T-helper 2 cell (primary cell): ENCODE measurements at places on chromosomes 5 and 9.

GRCh38 chr9:83533296-83533695 lies 4.9 kb downstream of the FRMD3 start:
- no peak for DNase-seq

DNA sequence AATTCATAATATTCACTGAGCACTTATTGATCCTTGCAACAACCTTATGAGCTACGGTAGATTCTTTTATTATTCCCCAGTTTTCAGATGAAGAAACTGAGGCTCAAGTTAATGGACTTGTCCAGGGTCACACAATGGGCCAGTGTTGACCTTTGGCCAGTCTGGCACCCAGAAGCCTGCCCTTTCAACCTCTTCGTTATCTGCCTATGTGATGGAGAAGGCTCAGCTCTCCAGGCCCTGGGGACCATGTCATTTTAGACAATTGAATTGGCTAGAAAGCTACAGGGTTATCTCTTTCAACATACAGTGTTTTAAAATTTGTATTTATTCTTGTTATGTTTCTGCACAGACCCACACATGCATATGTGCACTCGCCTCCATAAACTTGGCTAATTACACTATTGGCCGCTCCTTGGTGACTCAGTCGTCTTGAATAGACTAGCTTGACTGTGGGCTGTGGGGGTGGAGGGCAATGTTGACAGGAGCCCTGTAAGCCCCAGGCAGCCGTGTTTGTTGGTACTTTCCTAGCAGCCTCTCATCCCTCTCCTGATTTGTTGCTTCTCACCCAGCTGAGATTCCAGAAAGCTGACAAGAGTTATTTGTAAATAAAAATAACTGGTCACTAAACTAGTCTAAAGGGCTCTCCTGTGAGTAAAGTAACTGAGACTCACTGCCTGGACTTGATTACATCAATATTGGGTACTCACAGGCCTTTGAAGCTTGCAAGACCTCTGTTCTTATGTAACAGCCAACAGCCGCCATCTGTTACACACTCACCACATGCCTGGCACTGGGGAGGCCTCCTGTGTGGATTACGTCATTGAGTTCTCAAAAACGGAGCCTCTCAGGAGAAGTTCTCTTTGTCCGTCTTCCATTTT lies 8.5 kb upstream of the ANGPTL2 start:
- no peak for DNase-seq

- no peak for DNase-seq
Measured at GRCh38 chr9:89388084-89388867, 70.0 kb downstream of the SECISBP2 start.

DNA sequence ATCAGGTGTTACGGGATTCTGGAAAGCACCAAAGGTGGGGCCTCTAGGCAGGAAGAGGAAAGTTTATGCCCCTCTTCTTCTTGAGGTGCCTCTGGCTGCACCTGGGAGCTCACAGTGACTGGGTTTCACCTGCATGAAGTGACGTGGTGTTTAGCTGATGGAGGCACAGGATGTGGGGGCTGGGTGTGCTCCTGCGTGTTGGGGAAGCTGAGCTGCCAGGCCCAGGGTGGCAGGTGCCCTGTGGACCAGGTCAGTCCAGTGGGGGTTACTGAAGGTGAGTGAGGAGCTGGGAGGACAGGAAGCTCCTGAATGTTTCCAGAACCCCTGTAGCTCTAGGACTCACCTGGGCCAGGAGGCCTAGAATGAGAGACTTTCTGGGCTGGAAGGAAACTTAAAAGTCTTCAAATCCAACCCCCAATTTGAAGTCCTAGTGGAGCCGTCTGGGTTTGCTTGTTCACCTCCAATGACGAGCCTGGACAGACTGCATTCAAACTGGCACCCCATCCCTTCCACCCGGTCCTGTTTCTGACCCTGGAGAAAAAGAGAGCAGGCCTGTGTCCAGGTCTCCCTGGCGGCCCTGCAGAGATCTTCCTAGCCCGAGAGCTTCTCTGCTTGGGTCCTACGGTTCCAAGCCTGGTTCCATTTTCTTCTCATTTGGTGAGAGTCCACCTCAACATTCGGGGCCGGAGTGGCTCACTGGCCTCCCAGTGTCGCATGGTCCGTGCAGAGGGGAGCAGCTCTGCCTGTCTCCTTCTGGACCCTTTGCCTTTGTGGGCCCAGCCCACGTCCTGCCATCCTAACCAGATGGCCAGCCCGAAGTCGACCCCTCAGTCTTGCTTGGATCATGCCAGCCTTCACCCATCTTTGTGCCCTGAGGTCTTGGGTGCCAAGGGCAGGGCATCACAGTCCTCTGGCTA lies 22.3 kb downstream of the TRAF1 start:
- DNase-seq, result no peak

- DNase-seq, result no peak
Measured at GRCh38 chr5:65837139-65837538, 89.2 kb upstream of the ERBIN start.

DNA sequence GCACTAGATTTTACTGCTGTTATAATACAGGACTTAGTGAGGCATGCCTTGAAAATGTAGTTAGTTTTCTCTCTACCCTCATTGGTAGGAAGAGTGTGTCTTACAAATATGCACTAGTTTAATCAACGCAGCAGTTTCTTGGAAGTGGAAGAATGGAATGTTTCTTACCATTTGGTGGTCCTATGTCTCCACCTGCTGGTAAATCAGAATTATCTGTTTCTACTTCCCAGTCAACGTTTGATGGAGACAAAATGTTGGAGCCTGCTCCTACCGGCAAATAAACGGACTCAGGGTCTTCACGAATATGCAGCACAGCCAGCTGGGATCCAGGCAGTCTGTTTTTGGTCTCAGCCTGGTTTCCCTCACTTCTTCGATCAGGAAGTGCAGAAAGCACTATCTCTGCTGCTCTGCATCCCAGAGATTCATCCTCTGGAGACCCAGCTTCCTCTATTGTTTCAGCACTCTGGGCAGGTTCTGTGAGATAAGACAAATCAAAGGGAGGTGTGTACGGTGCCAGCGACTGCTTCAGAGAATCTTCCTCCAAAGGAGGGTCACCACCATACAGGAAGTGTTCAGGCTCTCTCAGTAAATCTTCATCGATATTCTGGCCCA lies 59.5 kb upstream of the PCA3 start:
- no peak for DNase-seq

DNA sequence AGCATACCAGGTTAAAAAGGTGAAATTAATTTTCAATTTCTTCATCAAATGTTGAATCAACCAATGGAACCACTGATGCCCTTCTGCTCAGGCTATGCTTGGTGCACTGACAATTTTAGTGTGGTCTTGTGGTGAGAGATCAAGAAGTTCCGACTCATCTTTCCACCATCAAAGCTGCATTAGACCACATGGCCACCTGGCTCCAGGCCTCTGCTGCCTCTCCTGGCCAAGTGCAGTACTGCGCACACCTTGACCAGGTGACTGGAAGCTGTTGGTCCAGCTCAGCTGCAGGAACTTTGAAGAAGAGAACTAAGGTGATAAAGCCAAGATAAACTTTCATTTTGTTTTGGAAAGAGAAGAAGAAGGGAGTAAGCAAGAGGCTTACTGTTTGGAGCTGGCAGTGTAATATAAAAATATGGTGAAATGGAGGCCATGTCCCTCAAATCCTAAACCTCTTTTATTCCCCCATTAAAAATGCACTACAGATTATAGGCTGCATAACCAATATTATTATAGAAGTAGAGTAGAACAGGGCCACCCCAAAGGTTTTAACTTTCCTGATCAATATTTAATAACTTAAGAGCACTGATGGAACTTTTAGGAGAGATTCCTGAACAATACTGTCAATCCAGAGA lies 315.5 kb upstream of the C9orf72 start:
- DNase-seq, result peak; percentile 10

GRCh38 chr5:143634689-143635088 lies 177.3 kb upstream of the HMHB1 start:
- DNase-seq, result no peak

GRCh38 chr9:28249424-28249823 lies 676.1 kb upstream of the C9orf72 start:
- DNase-seq, result no peak

GRCh38 chr9:99128133-99128406 lies 23.2 kb downstream of the TGFBR1 start:
- DNase-seq, result no peak

- DNase-seq, result no peak
Measured at GRCh38 chr5:168765551-168766425, 186.6 kb upstream of the PANK3 start.

GRCh38 chr9:131769361-131769760 lies 29.5 kb upstream of the RAPGEF1 start:
- DNase-seq, result no peak

DNA sequence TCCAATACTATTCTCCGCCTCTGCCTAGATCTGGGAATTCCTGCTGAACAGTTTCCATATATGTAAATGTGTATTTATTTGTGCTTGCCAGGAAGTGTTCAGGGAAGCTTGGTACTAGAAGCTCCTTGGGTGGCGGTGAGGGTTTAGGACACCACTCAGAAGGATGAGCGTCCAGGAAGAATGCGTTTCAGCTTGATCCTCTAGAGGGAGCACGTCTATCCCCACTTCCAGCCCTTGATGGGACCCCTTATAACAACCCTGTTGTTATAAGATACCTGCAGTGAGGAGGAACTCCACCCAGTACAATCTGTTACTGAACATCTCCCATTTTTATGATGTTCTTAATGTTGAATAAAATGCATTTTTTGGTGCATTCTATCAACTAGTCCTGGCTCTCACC lies 88.9 kb downstream of the CYFIP2 start:
- DNase-seq, result no peak

DNA sequence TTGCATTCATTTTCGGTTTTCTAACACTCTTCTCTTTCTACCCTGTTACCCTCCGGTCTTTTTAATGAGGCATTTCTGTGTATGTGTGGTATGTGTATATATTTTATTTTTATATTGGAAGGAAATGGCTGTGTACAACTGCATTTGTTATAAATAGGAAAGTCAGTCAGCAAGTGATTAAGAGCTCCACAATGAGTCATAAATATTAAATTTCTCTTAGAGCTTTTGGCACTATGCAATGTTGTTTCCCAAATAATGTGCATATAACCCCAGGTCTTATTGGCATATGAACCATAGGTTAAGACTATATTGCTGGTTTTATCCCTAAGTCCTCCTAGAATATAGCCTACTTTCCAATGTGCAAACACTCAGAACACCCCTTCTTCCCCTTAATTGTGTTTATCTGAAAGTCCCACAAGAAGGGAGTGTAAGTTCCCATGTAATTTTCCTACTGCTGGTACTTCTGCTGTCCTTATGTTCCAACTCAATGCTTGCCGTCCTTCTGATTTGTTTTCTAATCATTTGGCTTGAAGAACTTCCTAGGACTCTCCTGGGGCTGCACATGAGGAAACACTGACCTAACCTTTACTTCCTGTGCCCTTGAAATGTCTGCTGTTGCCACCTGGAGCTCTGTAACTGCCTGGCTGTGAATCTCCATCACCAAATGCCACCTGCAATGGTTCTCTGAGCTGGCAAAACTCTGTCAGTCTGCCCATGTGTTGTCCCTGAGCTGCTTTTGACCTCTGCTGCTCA lies 65.5 kb upstream of the PCSK5 start:
- DNase-seq, result no peak

GRCh38 chr5:57370376-57370775 lies 112.2 kb downstream of the ACTBL2 start:
- DNase-seq, result no peak

DNA sequence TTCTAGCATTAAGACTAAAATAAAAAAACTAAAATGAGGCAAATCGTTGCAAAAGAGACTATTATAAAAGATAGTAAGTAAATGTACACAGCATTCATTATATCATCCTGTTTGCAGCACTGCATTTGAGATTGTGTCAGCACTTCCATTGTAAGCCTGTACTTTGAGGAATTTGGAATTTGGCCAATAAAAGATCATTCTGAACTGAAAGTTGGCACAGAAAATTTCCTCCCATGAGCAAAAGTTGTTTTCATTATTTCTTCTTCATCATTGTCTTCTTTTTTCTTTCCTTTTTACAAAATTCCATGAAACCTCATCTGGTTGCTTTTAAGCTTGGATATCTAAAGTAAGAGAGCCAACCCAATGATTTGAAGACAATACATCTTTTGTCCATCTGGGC lies 199.3 kb upstream of the ADAMTSL1 start:
- DNase-seq, result no peak

DNA sequence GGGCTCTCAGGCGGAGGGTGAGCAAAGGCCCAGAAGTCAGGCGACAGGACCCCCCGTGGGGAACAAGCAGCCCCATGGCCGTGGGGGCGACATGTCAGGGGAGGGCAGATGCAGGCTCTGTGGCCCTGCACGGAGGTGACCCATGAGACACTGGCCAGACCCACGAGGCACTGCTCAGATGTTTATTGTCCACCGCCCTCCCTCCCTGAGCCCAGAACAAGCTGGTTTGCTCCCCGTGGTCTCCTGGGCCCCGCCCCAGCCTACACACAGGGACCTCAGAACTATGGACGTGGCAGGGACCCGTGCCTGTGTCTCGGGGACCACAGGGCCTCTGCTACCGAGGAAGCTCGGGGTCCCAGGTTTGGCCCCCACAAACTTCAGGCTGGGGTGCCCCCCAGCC lies 1.9 kb downstream of the FUT7 start:
- no peak for DNase-seq

GRCh38 chr5:147393874-147394672 lies 115.8 kb downstream of the DPYSL3 start:
- DNase-seq, result no peak

DNA sequence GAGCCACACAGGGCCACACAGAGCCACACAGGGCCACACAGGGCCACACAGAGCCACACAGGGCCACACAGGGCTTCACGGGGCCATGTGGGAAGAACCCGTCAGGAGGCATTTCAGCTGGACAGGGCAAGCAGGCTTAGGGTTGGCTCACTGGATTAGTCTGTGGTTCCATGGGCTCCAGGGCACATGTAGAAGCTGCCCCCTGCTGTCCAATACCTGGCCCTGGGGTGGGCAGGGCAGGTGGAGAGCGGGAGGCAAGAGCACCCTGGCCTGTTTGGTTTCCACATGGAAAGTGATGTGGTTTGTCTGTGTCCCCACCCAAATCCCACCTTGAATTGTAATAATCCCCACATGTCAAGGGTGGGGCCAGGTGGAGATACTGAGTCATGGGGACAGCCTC lies 16.4 kb upstream of the LPCAT1 start:
- no peak for DNase-seq

GRCh38 chr5:91864962-91865361 lies 481.8 kb upstream of the ARRDC3 start:
- DNase-seq, result no peak

DNA sequence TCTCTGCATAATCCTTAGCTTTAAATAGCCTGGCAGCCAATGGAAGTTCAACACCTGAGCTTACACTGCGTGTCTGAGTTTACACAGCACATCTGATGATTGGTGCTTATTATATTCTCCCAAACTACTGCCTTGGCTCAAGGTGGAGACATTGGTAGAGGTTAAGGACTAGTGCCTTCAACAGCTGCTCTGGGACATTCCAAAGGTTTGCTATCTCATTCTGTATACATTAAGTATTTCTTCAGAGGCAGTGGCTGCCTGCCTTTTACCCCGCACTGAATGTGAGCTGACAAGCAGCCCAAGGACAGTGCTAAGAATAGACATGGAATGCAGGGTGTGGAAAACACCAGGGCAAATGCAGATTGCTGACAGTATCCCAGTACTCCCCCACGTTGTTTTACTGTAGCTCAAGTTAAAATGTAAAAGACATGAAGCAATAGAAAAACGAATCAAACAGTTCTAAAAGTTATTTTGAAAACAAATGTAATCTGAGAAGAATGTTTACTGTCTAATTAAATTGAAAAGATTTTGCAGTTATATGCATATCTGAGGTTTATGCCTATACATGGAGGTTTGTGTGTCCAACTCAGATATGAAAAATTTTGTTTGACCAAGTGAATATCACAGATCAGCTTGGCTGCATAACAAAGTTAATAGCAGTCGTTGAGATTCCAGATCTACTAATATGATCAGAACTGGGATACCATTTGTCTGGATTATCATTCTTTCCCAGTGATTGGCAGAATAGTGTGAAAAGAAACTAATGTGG lies 1.8 kb downstream of the HSPB3 start:
- DNase-seq, result no peak

- no peak for DNase-seq
Measured at GRCh38 chr9:8412327-8412726, 612.7 kb upstream of the DMAC1 start.
